Transverse colon (tissue), 4 donors: ENCODE measurements at places on chromosomes 4 and X. TPM values are rescaled to one million over a fixed set of nuclear protein-coding genes. Genes with fewer than 3 reads are reported as not detected.

- DNase-seq, result peak; percentile 16
Measured at GRCh38 chrX:150934453-150934852, 36.0 kb upstream of the CD99L2 start.

Gene POLA1
- 5.2 TPM for total RNA-seq

DNA sequence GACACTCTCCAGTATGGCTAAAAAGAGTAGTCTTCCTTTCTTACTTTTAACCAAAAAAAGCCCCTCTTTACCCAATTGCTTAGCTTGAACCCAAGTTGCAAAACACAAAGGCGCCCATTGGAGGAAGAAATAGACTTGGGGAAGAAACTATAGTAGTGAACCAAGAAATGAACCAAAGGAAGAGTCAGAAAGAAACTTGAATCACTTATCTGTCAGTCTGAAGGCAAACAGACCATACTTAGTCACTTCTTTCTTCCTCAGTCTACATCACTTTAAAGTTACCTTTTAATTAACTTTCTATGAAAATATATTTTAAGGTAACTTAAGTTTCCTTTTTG lies 161.4 kb upstream of the GIMD1 start:
- DNase-seq, result no peak

- DNase-seq, result no peak
Measured at GRCh38 chr4:53854991-53855568, 209.3 kb downstream of the CHIC2 start.

- DNase-seq, result no peak
Measured at GRCh38 chr4:140844061-140844460, 87.9 kb upstream of the TBC1D9 start.

- DNase-seq, result peak; percentile 84
Measured at GRCh38 chrX:275967-276580, 5.1 kb upstream of the PLCXD1 start.

- DNase-seq, result peak; percentile 16
Measured at GRCh38 chr4:123361195-123361861, 35.3 kb upstream of the SPRY1 start.

GRCh38 chr4:163470391-163470790 lies 3.2 kb downstream of the TKTL2 start:
- no peak for DNase-seq

Gene FAM236D
- total RNA-seq, result not detected

Gene DAPP1
- total RNA-seq, result 0.41 TPM

Gene C4orf17
- total RNA-seq, result not detected

DNA sequence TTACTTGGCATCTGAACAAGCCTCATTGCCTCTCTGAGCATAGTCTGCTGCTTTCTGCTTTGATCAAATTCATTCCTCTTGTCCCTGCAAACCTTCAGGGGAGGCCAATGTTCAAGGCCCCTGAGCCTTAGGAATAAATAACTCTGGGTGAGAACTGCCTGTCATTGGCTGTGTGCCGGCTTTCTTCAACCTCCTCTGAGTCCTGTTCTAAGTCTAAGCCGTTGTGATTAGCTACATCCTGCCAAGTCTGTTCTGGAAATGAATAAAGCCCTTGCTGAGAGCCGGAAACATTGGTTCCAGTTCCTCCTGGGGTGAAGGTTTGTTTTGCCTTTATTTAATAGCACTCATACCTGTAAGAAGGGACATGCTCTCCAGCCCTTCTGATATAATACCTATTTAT lies 13.8 kb downstream of the RNF4 start:
- DNase-seq, result no peak

GRCh38 chrX:132615391-132616131 lies 126.7 kb upstream of the MBNL3 start:
- peak; percentile 51 for DNase-seq

- DNase-seq, result no peak
Measured at GRCh38 chr4:53932796-53933610, 131.4 kb downstream of the CHIC2 start.

DNA sequence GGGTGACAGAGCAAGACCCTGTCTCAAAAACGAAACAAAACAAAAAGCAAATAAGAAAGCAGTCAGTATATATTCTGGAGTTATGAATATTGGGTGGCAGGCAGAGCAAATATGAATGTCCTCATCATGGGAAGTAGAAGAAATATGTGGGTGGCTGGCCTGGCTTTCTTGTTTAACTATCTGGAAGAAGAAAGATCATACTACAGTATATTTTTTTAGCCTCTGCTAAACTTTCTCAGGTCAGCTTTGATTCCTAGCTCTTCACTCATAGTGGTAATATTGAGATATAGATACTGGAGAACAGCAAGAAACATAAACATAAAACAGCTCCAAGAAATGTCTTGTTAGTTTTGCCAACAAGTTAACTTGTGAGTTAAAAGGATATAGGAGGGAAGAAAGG lies 192.5 kb downstream of the SOWAHB start:
- no peak for DNase-seq

DNA sequence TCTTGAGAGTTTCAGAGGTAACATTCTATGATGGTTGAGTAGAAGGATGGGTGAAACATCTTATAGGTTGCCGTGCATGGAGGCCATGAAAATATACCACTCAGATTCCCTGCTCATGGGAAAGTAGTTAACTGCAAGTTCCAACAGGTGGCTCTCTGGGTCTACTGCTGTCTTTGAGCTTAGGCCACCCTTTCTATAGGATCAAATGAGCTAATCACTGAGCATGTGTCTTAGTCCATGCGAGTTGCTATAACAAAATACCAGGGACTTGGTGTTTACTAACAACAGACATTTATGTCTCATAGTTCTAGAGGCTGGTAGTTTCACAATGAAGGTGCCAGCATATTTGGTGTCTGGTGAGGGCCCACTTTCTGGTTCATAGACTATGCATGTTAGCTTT lies 144.8 kb upstream of the UNC5C start:
- DNase-seq, result no peak

GRCh38 chr4:36332023-36332781 lies 50.8 kb downstream of the DTHD1 start:
- no peak for DNase-seq

DNA sequence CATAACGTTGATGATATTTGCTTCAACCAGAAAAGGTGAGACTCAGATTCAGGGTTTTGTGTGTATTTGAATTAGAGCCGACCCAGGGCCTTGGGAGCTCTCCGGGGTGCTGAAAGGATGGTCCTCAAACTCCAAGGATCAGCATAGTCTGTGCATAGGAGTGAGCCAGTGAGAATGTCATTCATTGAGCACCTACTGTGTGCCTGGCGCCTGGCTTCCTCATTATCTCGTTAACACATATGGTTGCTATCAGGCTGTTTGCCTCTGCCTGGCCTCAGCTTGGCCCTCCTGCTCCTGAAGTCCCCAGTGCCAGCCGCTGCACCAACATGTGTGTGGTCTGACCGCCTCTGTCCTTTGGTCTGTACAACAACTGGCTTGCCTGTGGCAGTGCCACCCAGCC lies 25.1 kb upstream of the JAKMIP1 start:
- DNase-seq, result no peak

Gene TRIM2
- total RNA-seq, result 105 TPM

Gene AMBN
- not detected for total RNA-seq

Gene P2RY8
- total RNA-seq, result 6.0 TPM

DNA sequence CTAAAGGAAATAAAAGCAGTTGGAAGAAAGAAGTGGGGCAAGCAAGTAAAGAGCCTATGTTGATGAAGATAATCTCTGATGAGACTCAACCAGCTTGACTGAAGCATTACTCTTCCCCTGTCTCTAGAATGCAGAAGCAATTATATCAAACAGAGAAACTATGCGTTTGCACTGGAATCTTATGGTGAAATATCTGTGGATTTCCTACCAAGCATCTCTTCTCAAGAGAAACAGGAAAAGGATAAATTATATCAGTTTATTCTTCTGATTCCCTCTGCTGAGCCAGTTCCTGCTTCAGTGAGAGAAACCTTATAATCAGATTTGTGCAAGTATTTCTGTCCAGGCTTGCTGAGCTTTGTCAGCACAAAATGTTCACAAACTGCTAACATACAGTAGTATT lies 316.7 kb upstream of the SLC7A11 start:
- no peak for DNase-seq

DNA sequence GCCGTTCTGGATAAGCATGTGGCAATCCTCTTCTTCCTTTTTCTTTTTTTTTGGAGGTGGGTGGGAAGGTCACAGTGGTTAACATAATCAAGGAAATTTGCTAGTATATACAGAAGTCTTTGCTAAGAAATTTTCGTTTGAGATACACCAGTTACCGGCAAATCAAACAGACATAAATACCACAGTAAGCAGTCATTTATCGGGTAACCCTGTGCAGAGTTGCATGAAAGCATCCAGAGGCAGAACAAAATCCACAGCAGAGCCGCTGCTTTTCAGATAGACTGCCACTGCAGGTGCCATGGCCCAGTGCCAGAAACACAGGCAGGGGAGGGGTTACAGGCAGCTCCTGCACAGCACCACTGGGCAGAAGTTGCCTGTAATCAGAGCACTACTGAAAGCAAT lies 179.1 kb upstream of the MAB21L2 start:
- DNase-seq, result peak; percentile 64

DNA sequence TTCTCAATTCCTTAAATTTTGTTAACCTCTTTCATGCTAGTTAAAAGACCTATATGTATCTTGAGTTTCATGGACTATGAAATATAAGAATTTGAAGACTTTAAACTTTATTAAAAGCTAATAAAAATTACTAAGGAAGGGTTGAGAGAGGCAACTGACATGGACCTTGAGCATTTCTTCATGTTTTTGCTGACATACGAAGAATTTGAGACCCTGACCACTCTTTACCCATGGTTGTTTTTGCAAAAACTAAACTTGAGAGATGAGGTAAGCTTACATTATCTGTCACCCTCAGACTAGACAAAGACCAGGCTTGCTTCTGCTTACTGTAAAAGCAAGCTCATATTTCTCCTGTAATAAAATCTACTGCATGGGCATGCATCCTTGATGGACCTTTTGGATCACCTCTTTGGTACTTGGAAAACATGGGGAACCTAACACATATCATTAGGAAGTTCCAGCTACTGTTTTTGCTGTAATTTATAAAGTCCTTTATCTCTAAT lies 338.2 kb upstream of the PABPC4L start:
- DNase-seq, result no peak

GRCh38 chr4:101693842-101694398 lies 96.6 kb upstream of the BANK1 start:
- DNase-seq, result no peak

Gene DYNLT3
- total RNA-seq, result 28.1 TPM

DNA sequence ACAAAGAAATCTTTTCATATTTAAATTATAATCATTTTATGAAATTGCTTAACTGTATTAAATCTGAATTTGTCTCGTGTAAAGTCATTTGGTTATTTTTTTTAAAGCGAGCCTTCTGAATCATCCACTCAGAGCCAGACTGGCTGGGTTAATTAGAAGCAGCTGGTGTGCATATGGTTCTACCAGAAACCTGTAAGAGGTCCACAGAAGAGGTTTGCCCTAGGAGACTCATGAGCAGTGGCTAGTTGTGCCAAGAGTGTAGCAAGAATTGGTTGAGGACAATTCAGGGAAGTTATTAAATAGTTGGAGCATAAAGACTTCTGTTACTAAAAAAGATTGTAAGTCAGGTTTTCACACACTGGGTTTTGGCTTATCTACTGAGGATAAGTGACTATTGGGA lies 267.4 kb downstream of the IL1RAPL2 start:
- no peak for DNase-seq

- no peak for DNase-seq
Measured at GRCh38 chr4:170990989-170991589, 822.1 kb upstream of the GALNTL6 start.

- no peak for DNase-seq
Measured at GRCh38 chr4:65880594-65880993, 210.3 kb upstream of the EPHA5 start.

Gene GAGE12J
- not detected for total RNA-seq

DNA sequence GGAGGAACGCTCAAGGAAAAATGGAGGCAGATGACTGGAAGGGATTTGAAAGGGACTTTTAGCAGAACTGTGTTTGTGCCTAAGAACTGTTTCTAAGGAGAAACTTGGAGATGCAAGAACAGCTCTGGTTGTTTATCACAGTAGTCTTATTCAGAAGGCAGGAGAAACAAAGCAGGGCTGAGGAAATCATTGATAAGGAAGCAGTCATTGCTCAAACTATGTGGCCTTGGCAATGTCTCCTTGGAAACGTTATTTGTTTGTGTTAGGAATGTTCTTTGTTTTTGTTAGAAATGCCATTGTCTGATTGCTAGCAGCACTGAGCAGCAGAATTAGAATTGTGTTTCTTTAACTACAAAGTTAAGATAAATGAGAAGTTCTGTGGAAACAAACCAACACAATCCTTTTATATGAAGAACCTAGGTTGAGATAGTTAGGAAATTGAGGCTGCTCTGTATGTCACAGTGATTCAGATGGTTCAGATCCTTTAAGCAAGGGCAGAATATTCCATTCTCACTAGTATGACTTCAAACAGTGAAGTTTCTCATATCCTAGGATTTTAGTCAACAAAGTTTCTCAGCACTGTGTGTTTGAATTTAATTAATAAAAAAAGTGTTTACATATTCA lies 1191.3 kb upstream of the IGFBP7 start:
- DNase-seq, result no peak

DNA sequence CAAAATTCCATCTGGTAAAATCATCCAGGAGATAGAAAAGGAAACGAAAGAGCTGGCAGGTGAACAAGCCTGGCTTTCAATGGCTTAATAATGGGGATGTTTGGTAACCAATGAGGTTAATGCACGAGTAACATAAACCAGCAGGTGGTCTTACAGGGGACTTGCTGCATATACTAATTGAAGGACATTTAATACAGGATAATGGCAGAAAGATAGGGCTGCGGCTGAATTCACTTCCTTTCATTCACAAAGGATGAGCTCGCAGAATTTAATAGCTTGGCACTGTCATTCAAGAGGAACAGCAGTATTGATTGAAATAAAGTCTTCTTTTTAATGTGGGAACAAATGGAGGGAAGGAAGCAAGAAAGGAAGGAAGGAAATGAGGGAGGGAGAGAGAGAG lies 156.3 kb upstream of the RAI2 start:
- no peak for DNase-seq

DNA sequence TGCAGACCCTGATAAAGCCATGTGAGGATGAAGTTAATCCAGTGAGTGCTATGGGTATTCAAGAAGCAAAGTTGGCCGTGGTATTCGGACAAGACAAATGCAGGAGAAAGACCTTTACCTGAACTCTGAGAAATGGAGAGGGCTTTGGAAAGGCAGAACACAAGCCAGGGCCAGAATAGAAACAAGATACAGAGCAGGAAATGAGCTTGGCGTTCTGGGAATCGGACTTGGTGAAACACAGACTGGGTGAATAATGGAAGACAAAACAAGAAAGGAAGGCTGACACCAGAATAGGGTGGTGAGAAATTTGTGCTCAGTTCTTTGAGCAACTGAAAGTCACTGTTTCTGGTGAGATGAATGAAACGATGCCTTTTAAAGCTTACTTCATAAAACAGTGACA lies 83.3 kb downstream of the VEGFC start:
- DNase-seq, result no peak
